ENCODE measurements at places on chromosomes 7 and 10. TPM values are rescaled to one million over a fixed set of nuclear protein-coding genes. Genes with fewer than 3 reads are reported as not detected.

MRLN gene
- not detected for total RNA-seq

CYP26A1 gene
- not detected for total RNA-seq

SLC18A2 gene
- 6.3 TPM for total RNA-seq

STOX1 gene
- total RNA-seq, result 2.5 TPM

TUBB8 gene
- 0.38 TPM for total RNA-seq

GARIN1A gene
- 3.4 TPM for total RNA-seq

MOGAT3 gene
- total RNA-seq, result not detected

LRRC4 gene
- 12.8 TPM for total RNA-seq

CPN1 gene
- total RNA-seq, result not detected

TM9SF3 gene
- total RNA-seq, result 112 TPM

C10orf71 gene
- total RNA-seq, result not detected

UBE2D4 gene
- 21.3 TPM for total RNA-seq

FGFBP3 gene
- total RNA-seq, result 0.77 TPM

SCD gene
- 327 TPM for total RNA-seq

C7orf57 gene
- total RNA-seq, result 1.6 TPM

CNPY1 gene
- total RNA-seq, result not detected

HKDC1 gene
- 5.9 TPM for total RNA-seq

WNT8B gene
- 0.18 TPM for total RNA-seq

SLC13A1 gene
- total RNA-seq, result not detected
